Central memory CD4-positive, alpha-beta T cell (primary cell): ENCODE measurements at places on chromosomes 7 and 10.

DNA sequence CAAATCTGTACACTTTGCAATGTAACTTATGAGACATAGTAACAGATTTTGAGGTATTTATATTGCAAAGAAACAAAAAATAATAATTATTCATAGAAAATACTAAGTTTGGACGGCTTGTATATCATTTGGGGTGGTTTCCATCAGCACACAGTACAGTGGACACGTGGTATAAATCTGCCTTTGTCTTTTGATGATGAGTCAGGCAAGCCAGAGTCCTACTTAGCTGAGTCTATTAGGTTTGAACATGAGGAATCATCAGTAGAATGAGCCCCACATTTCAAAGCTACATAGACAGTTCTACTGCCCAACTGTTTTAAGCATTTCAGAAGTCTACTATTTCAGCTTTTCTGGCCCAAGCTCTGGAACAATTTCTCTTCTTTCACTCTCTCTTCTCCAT lies 803.2 kb downstream of the PHTF2 start:
- no peak for DNase-seq

- DNase-seq, result peak; percentile 64
Measured at GRCh38 chr10:11164803-11165590, 147.3 kb downstream of the CELF2 start.

DNA sequence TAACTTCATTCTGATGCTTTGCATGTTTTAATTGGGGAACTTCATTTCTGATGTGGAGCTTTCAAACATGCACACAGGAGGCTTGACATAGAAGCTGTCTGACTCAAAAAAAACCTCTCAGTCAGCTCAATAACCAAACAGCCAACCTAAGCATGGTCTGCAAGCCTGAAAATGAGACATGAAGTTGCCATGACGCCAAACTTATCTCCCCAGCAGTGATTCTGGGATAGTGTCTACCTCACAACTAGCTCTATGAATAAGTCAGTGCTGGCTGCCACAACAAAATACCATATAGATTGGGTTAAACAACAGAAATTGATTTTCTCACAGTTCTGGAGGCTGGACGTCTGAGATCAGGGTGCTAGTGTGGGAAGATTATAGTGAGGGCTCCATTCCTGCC lies 244.2 kb downstream of the CCDC3 start:
- DNase-seq, result no peak

DNA sequence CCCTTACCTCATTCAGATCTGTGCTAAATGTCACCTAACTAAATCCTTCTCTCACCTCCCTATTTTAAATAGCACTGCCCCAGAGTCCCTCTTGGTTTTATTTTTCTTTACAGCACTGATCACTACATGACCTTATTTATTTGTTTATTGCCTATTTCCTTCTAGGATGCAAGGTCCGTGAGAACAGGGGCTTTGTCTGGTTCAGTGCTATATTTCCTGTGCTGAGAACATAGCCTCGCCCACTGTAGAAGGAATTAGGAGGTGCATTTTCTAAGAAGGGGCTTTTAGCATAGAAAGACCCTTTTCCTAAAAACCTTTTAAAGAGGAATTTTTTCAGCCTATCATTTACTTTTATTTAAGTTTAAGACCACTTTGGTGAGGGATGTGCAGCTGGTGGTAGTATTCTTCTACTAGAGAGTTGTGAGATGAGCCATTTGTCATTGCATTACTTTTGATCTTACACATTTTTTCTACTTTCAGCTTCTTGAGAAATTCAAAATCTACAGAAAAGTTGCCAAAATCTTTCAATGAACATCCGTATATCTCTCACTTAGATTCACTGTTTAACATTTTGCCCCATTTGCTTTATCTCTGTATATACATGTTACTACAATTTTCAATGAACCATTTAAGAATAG lies 13.5 kb upstream of the PCGF5 start:
- DNase-seq, result no peak

- no peak for DNase-seq
Measured at GRCh38 chr7:91843831-91844230, 36.7 kb downstream of the MTERF1 start.

GRCh38 chr10:85667638-85668233 lies 698.9 kb downstream of the GRID1 start:
- no peak for DNase-seq

DNA sequence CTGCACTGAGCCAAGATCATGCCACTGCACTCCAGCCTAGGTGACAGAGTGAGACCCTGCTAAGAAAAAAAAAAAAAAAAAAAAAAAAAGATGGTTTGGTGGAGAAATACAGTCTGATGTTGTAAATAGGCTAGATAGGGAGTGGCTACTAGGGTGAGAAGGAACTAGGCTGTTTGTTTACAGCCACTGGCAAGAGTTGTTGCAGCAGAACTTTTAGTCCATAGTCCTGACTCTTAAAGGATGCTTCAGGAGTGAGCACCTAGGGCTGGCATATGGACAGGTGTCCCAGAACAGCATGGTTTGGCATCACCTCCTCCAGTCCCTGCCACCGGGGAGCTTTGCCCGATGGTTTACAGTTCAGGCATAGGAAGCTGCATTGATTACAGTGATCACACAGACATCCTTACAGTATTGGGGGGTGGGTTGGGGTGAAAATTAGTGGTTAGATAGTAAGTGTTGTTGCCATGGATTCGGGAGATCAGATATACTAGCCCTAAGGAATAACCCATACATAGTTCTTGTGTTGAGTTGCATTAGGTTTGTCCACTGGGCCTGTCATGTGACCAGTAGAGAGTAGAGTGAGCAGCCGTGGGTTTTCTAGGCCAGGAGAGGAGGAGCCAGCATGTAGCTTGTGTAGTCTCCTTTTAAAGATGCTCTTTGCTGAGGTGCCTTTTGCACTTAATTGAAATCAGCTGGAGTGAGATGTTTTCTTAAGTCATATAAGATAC lies 35.9 kb downstream of the ZRANB1 start:
- no peak for DNase-seq

- no peak for DNase-seq
Measured at GRCh38 chr7:974172-974571, 1.2 kb downstream of the COX19 start.

- no peak for DNase-seq
Measured at GRCh38 chr10:132655735-132656134, 118.1 kb downstream of the INPP5A start.

- DNase-seq, result no peak
Measured at GRCh38 chr7:121341933-121342332, 13.1 kb downstream of the WNT16 start.

DNA sequence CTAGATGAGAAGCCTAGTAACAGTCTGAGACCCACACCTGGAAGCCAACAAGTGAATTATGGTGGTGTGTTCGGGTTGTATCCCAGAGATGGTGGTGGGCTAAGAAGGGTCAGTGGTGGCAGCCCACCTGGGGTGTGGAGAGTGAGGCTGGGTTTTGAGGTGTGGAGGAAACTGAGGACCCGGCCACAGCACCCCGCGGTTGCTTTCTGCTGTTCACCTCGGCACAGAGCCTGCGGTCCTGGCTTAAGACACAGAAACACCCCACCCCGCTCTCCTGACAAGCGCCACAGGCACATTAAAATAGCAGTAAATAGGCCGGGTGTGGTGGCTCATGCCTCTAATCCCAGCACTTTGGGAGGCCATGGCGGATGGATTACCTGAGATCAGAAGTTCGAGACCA lies 395.1 kb downstream of the GLRX3 start:
- no peak for DNase-seq

DNA sequence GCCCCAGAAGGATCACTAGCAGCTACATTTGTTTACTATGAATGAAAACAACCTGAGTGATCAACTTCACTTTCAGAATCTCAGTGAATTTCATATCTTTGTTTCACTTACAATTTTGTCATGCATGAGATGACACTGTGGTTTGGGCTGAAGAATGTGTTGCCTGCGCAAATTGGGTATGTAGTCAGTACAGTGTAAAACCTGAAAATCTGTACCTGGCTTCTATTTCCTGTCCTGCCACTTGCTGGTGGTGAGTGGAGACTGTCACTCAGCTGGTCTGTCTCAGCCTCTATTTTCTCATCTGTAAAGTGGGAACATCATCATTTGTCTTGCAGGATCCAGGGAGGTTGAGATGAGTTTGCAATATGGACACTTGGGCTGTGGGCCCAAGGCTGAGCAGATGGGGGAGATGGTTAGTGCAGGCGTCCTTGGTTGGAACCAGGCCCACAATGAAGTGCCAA lies 118.0 kb downstream of the WDFY4 start:
- no peak for DNase-seq

DNA sequence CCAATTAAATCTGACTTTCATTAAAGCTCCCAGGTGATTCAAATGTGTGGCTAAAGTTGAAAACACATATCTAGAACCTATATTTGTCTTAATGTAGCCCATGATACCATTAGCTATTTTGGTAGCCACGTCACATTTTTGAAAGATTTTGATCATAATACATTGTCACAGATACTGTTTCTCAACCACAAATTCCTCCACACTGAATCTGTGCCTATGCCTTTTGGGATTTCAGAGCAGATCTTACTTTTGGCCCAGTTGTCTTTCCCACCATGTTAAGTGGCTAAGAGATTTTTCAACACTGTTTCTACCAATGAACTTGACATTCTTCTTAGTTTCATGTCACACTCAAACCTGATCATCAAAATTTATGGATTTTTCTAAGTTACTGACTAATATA lies 47.4 kb downstream of the CH25H start:
- no peak for DNase-seq

DNA sequence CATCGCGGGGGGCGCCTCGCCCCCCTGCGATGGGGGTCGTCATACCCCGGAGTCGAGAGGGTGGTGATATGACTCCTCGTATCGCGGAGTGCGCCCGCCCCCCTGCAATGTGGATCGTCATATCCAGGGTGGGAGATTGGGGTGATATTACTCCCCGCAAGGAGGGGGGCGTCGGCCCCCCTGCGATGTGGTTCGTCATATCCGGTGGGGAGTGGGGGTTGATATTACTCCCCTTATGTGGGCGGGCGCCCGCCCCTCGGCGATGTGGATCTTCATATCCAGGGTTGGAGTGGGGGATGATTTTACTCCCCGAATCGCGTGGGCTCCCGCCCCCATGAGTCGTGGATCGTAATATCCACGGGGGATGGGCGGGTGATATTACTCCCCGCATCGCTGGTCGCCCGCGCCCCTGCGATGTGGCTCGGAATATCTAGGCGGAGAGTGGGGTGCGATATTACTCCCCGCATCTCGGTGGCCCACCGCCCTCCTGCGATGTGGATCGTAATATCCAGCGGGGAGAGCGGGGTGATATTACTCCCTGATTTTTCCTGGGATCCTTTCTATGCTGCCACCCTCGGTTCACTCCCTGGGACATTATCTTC lies 36.9 kb downstream of the MEIG1 start:
- no peak for DNase-seq

DNA sequence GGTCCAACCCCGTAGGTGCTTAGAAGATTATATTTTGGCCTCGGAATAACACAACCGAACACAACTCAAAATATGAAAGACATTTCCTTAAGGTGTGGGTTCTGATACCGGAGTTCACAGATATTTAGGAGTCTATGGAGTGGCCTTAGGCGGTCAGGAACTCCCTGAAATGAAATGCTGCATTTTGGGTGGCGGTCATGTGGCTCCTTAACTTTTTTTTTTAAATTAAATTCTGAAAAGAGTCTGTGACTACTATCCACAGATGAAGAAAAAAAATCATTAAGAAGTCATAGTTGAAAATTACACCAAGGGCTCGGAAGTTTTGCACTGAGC lies 290.9 kb upstream of the NFE2L3 start:
- DNase-seq, result no peak

DNA sequence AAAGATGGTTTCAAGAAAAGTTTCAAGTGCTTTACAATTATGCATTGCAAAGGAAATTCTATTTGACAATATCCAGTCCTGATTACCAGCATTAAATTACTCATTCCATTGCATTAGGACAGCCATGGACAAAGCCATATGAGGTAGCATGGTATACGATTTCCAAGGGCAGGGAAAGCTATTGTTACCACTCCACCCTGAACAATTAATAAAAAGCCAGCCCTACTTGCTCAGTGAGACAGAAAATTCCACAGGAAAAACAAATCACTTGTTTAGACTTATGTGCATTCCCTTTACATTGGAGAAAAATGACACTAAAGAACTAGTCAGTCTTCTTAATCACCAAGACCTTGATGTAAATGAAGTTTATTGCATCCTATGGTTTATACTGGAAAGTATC lies 5.6 kb downstream of the CD36 start:
- DNase-seq, result no peak

DNA sequence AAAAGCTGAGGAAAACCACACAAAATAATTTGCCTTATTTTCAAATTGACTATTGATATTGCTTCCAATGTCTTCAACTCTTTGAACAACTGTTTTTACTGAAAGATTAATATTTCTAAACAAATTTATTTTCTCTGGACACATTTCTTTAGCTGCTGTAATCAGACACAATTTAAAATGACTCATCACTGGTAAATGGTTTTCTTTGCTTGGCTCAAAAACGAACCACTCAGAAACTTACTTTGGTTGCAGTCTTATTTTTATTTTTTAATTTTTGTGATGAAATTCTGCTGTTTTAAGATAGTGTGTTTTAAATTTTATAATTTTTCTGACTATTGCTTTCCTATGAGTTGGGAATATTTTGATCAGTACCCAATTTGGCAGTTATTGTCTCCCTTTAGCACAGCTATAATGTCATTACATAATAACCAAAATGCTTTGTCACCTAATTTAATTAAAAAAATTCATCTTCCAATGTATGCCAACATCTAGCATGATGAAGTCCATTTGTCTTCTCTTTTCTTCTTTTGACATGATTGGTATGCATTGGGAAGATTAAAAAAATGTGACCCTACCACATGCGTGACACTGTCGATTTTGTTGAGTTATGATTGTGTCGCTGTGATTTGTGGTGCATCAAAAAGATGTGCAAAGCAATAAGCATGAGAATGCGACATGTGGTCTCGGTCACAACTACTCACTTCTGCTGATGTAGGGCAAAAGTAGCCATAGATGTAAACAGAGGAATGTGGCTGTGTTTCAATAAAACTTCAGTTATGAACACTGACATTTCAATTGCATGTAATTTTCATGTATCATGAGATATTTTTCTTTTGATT lies 222.3 kb downstream of the SUGCT start:
- DNase-seq, result no peak

- DNase-seq, result peak; percentile 75
Measured at GRCh38 chr10:80487791-80488538, 33.9 kb downstream of the TSPAN14 start.

GRCh38 chr7:138295049-138295637 lies 164.9 kb upstream of the TRIM24 start:
- DNase-seq, result no peak

DNA sequence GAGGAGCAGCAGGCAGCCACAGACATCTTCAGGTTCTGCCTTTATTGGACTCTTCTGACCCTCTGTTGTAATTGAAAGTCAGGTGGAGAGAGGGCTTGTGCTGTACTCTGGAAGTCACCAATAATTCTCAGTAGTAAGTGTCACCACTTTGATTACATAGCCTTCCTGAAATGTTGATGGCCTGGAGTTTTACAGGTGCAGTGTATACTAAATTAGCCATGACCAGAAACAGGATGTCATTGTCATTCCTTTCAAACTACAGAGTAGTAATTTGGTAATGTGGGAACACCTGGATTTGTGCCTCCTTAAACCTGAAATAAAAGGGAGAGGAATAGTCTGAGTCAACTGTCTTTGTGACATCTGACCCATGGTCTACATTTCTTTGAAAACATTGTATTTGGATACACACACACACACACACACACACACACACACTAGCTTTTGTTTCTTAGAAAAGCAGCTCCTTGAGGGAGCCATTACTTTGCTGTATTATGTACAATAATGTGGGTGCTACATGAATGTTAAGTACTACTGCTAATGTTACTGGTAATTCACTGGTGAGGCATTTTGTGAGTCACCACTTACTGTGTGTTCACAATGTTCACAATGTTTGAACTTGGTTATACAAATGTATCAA lies 19.6 kb downstream of the ARL4A start:
- DNase-seq, result no peak

- DNase-seq, result no peak
Measured at GRCh38 chr7:32283546-32283945, 206.6 kb downstream of the LSM5 start.
